ENCODE measurements at places on chromosomes 12 and 14.

DNA sequence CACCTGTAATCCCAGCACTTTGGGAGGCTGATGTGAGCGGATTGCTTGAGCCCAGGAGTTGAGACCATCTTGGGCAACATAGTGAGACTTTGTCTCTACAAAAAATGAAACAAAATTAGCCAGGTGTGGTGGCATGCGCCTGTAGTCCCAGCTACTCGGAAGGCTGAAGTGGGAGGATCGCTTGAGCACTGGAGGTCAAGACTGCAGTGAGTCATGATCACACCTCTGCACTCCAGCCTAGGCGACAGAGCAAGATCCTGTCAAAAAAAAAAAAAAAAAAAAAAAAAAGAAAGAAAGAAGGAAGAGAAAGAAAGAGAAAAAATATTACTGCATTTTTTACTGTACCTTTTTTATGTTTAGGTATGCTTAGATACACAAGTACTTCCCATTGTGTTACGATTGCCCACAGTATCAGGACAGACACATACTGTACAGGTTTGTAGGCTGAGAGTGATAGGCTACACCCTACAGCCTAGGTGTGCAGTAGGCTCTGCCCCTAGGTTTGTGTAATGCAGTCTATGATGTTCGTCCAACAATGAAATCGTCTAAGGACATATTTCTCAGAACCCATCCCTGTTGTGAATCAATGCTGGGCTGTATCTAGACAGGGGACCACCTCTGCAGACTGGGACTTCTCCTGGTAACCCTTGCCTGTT is 160.4 kb upstream of the PWP1 start:
- no peak for DNase-seq

DNA sequence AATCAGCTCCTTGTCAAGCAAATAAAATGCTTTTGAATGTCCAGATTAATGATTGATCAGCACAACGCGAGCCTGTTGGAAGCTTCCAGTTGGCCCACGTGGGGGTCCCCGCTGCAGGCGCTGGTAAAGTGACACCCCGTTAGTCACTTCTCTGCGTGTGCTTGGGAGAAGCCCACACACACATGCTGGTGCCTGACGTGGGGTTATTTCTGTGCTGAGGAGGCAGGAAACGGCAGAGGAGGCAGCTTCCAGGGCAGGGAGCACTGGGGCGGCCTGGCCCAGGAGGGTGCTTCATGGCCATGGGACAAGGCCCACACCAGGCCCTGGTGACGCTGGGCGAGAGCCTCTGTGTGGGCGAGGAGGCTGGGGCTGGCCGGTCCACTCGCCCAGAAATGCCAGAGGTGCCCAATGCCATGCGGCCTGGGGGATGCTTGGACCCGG is 101.5 kb downstream of the KIF26A start:
- DNase-seq, result no peak

DNA sequence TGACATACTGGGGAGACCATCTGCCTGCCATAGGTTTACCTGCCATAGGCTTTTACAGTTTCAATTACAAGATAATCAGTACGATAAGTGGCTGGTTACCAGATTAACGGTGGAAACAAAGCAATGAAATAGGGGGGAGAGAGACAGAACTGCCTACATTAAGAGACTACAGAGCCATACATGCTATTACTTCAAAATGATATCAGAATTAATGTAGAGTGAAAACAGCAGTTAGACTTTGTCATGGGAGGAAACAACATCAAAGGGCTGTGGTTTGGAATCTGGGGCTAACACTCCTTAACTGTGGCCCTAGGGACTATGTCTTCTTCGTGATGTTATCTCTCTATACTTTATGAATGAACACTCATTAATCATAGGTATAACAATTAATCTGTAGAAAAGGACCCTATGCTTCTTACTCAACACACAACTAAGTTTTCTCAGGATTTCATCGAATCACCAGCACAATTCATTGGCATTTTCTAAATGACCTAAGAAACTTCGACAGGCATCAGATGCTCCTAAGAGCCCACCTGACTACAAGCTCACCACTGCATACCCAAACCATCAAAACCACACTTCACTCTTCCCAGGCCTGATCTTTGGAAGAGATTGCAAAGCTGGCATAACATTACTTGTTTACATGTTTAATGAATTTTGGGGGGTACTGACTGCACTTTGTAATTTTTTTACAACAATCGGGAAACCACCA is 475.6 kb upstream of the SOX5 start:
- DNase-seq, result no peak

DNA sequence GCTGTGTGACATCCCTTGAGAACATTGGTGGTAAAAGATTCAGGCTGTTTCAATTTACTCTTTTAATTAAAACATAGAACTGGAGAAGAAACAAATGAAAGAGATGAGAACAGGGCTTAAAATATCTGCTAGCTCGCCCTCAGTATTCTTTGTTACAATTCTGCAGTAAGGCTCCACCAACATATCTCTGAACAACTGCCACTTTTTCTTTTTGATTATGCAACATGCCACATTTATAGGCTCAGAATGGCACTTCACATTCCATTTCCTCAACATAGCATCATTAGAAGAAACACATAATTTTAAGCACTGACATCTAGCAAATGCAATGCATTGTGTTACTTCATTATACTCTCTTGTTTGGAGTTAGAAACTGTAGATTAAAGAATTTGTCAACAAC is 1315.2 kb downstream of the LRFN5 start:
- no peak for DNase-seq

DNA sequence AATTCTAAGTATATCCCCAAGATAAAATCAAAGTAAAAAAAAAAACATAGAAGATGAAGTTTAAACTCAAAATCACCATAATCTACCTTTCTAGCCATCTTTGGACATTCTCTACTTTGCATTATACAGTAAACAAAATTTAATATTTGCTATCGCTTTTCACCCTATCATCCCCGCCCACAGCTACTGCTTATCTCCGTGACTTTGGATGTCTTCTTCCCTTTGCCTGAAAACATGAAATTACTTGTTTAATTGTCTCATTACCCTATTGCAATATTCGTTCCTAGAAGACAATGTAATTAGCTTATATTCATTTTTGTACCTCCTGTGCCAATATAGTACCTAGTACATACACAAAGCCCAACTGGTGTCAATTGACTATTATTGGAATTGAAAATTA is 9.3 kb downstream of the SYNJ2BP start:
- no peak for DNase-seq

- no peak for DNase-seq
Observed at GRCh38 chr12:33770652-33771051, 251.6 kb upstream of the ALG10 start.

GRCh38 chr14:72824051-72824450 is 69.8 kb downstream of the DPF3 start:
- DNase-seq, result no peak

DNA sequence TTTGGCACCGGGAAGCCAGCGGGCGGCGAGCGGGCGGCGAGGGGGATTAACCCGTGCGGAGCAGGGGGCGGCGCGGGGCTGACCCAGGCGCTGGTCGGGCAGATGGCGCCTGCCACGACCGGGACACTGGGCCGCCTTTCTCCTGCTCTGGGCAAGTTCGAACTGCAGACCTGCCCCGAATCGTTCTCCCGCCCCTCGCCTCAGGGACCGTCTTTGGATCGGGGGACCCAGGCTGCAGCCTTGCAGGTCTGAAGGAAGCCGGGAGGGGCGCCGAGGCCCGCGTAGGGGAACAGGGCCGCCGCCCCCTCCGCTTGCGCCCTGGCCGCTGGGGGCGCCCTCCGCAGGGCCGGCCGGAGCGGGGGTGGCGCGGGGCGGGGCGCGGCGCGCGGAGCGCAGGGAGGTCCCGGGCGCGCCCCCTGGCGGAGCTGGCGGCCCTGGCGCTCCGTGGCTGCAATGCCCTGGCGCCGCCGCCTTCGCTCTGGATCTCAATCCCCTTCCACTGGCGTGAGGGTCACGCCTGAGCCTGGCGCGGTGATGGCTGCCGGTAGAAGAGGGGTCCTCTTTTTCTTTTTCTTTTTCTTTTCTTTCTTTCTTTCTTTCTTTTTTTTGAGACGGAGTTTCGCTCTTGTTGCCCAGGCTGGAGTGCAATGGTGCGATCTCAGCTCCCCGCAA is 449 bp upstream of the LTBP2 start:
- peak; percentile 88 for DNase-seq

GRCh38 chr14:32078023-32078857 is 1.1 kb downstream of the ARHGAP5 start:
- no peak for DNase-seq

GRCh38 chr12:114738460-114739184 is 54.6 kb upstream of the TBX3 start:
- DNase-seq, result no peak
